ENCODE measurements at places on chromosomes 2 and 18. TPM values are rescaled to one million over a fixed set of nuclear protein-coding genes. Genes with fewer than 3 reads are reported as not detected.

The PTPRN gene
- 0.07 TPM for total RNA-seq

The SAG gene
- not detected for total RNA-seq

The MALL gene
- 1.2 TPM for total RNA-seq

The CDH2 gene
- total RNA-seq, result 0.07 TPM

The SLC20A1 gene
- total RNA-seq, result 180 TPM

Data from activated CD4-positive, alpha-beta T cell treated with anti-CD3 and anti-CD28 coated beads, Interleukin-2, amount 10 ng/mL, durations not matched to agents 24 days and 14 days (primary cell).